ENCODE measurements at places on chromosomes 5 and 9.
A peak's percentile ranks its signal among the peaks of the same experiment; 100 is the strongest.

DNA sequence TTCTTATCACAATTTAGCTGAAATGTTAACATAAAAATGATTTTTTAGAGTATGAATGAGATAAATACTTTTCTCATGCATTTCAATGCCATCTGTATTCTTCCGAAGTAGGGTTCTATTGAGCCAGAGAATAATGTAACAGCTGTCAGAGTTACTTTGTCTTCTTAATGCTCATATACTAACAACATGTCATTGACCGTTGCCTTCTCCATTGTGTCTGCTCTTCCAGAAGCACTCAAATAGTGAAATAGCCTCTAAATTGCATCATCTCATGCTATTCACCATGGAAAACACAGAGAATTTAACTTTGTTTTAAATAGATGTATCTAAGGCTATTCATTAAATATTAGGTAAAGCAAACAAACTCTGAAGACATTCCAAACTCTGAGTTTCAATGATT, 1875.9 kb upstream of the CDH9 start:
- no peak for DNase-seq

- no peak for DNase-seq
Observed at GRCh38 chr9:105141146-105141975, 103.1 kb upstream of the SLC44A1 start.

DNA sequence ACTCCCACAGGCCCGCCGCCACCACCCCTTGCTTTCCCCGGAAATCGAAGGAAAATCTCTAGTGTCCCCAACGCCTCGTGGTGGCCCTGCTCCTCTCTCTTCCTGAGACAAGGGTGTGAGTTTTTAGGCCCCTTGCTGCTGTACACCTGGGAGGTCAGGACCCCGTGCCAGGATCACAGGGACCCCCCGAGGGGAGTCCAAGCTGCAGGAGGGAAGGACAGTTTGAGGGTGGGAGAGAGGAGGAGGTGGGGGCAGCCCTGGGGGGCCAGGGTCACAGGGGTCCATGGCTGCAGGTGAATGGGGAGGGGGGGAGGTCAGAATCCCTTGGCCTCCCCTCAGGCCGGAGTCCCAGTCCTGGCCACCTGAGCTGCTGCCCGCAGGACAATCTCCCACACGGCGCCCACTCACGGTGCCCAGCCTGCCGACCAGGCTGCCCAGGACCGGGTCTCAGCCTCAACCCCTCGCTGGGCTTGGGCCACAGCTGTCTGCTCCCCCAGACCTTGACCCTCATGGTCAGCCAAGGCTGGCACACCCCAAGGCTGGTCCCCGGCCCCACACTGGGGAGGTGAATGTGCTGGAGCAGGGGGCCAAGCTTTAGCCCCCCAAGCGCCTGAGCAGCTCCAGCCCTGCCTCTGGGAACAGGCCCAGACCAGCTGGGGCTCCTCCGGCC, 19.9 kb downstream of the TPPP start:
- DNase-seq: no peak

- peak; percentile 76 for DNase-seq
Observed at GRCh38 chr9:128917151-128917849, 3.5 kb upstream of the PHYHD1 start.

GRCh38 chr5:174221436-174221835, 175.9 kb downstream of the NSG2 start:
- DNase-seq: no peak

DNA sequence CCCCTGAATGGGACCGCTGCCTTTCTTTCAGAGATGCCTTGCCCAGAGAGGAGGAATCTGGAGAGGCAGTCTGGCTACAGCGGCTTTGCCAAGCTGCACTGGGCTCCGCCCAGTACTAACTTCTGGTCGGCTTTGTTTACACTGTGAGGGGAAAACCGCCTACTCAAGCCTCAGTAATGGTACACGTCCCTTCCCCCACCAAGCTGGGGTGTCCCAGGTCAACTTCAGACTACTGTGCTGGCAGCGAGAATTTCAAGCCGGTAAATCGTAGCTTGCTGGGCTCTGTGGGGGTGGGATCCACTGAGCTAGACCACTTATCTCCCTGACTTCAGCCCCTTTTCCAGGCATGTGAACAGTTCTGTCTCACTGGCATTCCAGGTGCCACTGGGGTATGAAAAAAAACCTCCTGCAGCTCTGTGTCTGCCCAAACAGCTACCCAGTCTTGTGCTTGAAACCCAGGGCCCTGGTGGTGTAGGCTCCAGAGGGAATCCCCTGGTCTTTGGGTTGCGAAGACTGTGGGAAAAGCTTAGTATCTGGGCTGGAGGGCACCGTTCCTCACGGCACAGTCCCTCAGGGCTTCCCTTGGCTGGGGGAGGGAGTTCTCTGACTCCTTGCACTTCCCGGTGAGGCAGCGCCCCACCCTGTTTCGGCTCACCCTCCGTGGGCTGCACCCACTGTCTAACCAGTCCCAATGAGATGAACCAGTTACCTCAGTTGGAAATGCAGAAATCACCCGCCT, 171.2 kb downstream of the CWC27 start:
- DNase-seq: no peak

GRCh38 chr5:125257997-125258396, 511.6 kb upstream of the ZNF608 start:
- DNase-seq: no peak

DNA sequence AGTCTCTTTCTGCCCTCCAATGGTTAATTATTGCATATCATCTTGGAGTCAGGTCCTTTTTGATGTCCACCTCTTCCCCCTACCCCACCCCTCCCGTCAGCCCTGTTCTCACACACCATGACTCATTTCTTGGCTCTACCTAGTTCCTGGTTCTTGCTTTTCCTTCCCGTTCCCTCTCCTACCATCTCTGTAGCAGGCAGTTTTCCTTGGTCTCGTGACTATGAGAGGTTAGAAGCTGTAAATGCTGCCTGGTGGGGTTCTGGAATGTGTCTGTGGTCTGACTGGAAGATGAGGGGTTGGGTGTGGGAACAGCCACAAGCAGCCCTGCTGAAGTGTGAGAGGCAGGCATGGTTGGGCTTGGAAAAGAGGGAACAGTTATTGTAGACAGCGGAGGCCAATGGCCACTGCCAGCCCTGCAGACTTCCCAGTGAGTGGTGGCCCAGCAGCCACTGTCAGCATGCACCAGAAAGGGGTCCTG, 18.2 kb downstream of the SLC22A5 start:
- peak; percentile 69 for DNase-seq

- no peak for DNase-seq
Observed at GRCh38 chr5:98977723-98978122, 48.9 kb upstream of the CHD1 start.

GRCh38 chr5:163917747-163918146, 412.3 kb downstream of the MAT2B start:
- DNase-seq: no peak

- no peak for DNase-seq
Observed at GRCh38 chr5:60060389-60060788, 166.9 kb upstream of the PDE4D start.

DNA sequence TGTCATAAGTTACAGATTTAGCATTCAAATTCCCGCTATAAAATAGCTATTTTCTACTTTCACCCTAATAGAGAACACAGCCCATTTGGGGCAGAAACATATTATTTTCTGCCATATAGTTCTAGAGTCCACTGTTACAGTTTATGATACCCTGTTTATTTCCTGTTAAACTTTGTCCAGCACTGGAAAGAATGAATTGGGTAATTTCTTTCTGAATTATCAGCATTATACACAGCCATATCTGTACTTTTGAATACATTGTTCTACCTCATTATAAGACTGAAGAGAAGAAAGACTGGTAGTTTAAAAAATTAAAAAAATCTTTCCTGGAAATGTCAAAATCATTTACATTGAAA, 332.1 kb downstream of the DIRAS2 start:
- no peak for DNase-seq

DNA sequence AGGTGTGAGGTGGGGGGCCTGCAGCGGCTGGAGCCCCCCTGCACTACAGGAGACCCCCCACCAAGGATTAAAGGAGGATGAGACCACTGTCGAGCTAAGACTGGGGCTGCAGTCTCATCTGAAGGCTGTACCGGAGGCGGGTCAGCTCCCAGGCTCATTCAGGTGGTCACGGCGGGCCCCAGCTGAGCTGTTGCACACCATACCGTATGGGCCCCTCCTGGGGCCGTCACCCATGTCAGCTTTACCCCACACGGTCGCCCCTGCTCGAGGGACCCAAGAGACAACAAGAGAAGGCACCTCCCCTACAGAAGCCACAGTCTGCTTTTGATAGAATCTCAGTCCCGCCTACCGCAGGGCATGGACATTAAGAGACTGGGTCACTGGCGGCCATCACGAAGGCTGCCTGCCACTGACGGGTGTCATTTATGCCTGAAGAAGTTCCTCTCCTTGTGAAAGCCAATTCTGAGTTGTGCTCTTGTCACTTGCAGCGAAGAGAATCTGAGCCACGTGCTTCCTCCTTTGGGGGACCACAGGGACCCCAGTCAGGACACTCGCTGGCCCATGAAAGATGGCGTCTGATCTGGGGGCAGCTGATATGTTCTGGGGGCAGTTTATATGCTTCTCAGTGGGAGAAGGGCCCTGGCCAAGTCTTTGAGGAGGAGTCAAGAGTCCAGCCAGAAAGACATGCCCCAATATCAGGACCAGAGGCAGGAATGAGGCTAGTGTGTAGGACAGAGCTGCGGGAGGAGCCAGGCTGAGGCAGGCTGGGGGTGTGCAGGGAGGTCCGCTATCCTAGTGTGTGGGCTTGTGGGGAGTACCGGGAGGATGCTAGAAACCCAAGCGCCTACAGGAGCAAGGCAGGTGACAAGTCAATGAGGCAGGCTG, 102.4 kb downstream of the ZNF354C start:
- no peak for DNase-seq

GRCh38 chr5:75395277-75395676, 58.3 kb downstream of the HMGCR start:
- no peak for DNase-seq

- DNase-seq: no peak
Observed at GRCh38 chr5:18744441-18744840, 1110.2 kb downstream of the TAF11L14 start.

DNA sequence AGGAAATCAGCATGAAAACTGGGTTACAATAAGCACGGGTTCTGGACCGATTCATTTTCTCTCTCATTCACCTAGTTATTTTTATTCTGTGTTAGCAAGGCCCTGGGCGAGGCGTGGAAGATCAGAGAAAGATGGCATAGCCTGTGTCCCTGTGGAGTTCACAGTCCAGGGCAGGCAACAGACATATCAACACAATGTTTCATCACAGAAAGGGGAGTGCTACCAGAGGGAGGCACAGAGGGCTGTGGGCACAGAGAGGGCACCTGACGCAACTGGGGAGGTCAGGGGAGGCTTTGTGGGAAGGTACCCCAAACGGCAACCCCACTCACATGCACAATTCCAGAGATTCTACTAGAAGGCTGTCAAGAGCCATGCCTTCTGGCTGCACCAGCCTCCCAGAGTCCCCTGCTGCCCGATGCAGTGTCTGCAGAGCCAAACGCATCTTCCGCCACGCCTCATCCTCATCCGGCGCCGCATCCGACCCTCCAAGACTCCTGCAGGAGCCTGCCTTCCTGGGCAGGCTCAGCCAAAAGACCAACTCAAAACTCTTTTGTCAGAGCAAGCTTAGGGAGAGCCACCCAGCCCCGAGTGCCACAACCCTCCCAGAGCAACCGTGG, 1.4 kb downstream of the FAM193B start:
- no peak for DNase-seq

Measured in pons (tissue), 1 donor.